ENCODE measurements at places on chromosomes 4 and X. TPM values are rescaled to one million over a fixed set of nuclear protein-coding genes. Genes with fewer than 3 reads are reported as not detected.
A peak's percentile ranks its signal among the peaks of the same experiment; 100 is the strongest.

DNA sequence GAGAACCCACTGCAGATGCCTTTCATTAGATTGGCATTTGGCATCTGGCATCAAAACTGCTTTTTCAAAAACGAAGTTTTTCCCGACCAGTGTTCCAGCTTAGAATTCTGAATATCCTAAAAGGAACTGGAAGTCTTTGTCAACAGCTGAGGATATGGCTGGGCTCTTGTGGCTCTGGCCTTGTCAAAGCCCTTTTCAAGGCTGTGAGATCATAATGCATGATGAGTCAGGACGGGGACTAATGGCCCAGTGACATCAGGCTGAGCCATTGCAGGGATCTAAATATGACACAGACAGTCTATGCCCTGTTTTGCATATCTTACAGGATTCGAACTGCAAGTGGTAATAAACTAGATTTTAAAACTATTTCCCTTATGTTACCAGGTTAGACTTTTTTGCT is 306.4 kb downstream of the PTTG2 start:
- no peak for DNase-seq
- H3K27ac ChIP-seq: no peak overlapping the region
- H3K4me3 ChIP-seq: no peak overlapping the region
- H3K36me3 ChIP-seq: no peaks in the 10 kb centered on the region
- H3K27me3 ChIP-seq: no peaks in the 10 kb centered on the region

GRCh38 chr4:4640692-4641091 is 98.8 kb upstream of the STX18 start:
- no peak for DNase-seq
- H3K4me3 ChIP-seq: no peak overlapping the region
- H3K27ac ChIP-seq: no peak overlapping the region
- no peaks in the 10 kb centered on the region for H3K36me3 ChIP-seq

- no peak overlapping the region for H3K27ac ChIP-seq
- no peaks in the 10 kb centered on the region for H3K27me3 ChIP-seq
- H3K36me3 ChIP-seq: no peaks in the 10 kb centered on the region
- H3K4me1 ChIP-seq: no peaks in the 10 kb centered on the region
- no peak overlapping the region for H3K4me3 ChIP-seq
Measured at GRCh38 chr4:126937846-126938422, 694.8 kb upstream of the INTU start.

GRCh38 chrX:53262918-53263394 is 18.4 kb downstream of the IQSEC2 start:
- no peak overlapping the region for H3K4me3 ChIP-seq
- DNase-seq: no peak
- no peak overlapping the region for H3K27ac ChIP-seq
- H3K36me3 ChIP-seq: no peaks in the 10 kb centered on the region
- H3K27me3 ChIP-seq: no peaks in the 10 kb centered on the region
- no peaks in the 10 kb centered on the region for H3K4me1 ChIP-seq

- DNase-seq: no peak
- no peak overlapping the region for H3K27ac ChIP-seq
- H3K27me3 ChIP-seq: no peaks in the 10 kb centered on the region
Measured at GRCh38 chrX:99242001-99242400, 1168.1 kb downstream of the PCDH19 start.

- H3K27ac ChIP-seq: no peak overlapping the region
- H3K4me1 ChIP-seq: no peaks in the 10 kb centered on the region
- no peak overlapping the region for H3K4me3 ChIP-seq
Measured at GRCh38 chrX:57583477-57583876, 8.3 kb upstream of the ZXDB start.

DNA sequence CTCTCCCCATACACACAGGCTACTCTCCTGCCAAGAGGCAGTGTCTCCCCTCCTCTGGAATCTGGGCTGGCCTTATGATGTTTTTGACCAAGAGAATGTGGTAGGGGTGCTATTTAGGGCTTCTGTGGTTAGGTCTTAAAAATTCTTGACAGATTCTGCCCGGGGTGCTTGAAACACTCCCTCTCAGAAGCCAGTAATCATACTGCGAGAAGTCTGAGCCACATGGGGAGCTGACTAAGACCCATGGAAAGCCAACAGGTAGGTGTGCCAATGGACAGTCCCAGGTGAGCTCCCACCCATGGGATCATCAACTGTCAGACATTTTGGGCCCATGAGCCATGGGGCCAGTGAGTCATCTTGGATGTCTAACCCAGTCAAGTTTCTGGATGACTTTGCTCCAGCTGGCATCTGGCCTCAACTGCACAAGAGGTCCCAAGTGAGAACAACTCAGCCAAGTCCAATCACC is 315.7 kb downstream of the FBXW7 start:
- H3K27ac ChIP-seq: no peak overlapping the region
- DNase-seq: no peak
- H3K27me3 ChIP-seq: no peaks in the 10 kb centered on the region
- H3K4me3 ChIP-seq: no peak overlapping the region
- H3K4me1 ChIP-seq: peaks cover 28% of the 10 kb centered on the region
- no peaks in the 10 kb centered on the region for H3K36me3 ChIP-seq

DNA sequence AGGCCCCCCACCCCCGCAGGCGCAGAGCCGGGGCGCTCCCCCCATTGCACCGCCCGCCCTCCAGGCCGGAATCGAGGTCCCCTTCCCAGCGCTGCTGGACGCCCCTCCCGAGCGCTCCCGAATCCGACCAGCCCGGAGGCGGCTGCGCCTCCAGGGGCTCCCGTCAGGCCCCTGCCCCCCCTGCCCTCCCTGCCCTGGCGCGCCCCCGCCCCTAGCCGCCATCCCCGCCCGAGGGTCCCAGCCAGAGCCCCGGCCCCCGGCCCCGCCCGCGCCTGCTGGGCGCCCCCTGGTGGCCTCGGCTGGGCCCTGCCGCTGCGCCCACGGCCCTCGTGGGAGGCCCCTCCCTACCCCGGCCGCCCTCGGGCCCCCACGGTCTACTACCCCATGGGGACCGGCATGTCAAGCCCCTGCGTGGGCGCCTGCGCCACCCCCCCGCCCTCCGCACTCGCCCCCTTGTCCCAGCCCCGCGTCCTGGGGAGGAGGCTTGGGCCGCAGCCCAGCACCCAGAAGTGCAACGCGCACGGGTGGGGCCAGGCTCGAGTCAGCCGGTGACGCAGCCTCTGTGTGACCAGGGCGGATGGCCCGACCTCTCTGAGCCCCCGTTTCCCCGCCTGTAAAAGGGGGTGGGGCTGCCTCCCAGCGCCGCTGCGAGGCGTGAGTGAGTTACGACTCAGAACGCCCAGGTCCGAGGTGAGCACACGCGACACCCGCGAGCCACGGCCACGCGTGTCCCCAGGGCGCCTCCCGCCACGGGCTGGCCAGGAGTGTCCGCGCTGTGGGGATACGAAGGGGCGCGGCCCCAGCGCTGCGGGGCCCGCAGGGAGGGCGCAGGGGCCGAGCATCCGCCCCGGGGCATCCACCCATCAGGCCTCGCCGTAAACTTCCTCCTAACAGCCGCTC is 104.9 kb downstream of the FAM53A start:
- no peak for DNase-seq
- H3K4me3 ChIP-seq: peak overlapping the region; percentile 49

GRCh38 chr4:105276361-105277104 is 129.9 kb downstream of the TET2 start:
- no peaks in the 10 kb centered on the region for H3K4me1 ChIP-seq
- H3K4me3 ChIP-seq: no peak overlapping the region
- peaks cover 47% of the 10 kb centered on the region for H3K36me3 ChIP-seq
- no peak overlapping the region for H3K27ac ChIP-seq

GRCh38 chr4:6951880-6952381 is 42.3 kb downstream of the TBC1D14 start:
- H3K36me3 ChIP-seq: peaks cover 4% of the 10 kb centered on the region
- H3K27me3 ChIP-seq: no peaks in the 10 kb centered on the region
- H3K4me1 ChIP-seq: peaks cover 47% of the 10 kb centered on the region
- H3K27ac ChIP-seq: no peak overlapping the region
- no peak for DNase-seq

- H3K4me1 ChIP-seq: peaks cover 9% of the 10 kb centered on the region
- H3K4me3 ChIP-seq: no peak overlapping the region
- no peak overlapping the region for H3K27ac ChIP-seq
- DNase-seq: no peak
- no peaks in the 10 kb centered on the region for H3K27me3 ChIP-seq
- no peaks in the 10 kb centered on the region for H3K36me3 ChIP-seq
Measured at GRCh38 chrX:46628460-46629371, 55.2 kb downstream of the CHST7 start.

DNA sequence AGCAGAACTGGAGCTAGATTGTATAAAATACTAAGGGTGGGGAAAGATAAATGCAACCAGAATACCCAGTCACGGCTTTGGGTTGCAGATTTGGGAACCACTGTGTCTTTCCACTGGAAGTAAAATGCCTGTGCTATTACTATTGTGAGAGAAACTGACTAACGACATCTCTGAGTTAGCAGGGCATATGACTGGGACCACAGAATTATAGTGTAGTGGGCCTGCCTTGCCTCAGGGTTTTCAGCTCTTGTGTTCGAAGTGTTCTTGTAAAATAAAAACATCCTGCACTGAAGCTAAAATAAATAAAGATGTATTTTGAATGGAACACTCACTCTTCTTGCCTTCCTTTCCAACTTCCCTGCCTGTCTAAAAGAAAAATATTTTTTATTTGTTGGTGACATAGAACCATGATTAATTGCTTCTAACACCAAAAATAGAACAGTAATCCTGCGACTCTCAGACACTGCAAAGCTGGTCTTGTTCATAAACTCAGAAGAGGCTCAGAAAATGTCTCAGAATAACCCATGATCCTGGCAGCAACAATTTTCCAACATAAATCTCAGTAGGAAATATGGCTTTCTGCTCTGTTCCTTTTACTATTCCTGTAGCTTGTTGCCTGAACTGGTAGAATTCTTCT is 104.2 kb downstream of the FAM47B start:
- H3K27ac ChIP-seq: no peak overlapping the region
- peaks cover 4% of the 10 kb centered on the region for H3K4me1 ChIP-seq
- no peak overlapping the region for H3K4me3 ChIP-seq
- H3K27me3 ChIP-seq: no peaks in the 10 kb centered on the region
- H3K36me3 ChIP-seq: no peaks in the 10 kb centered on the region

- H3K27me3 ChIP-seq: no peaks in the 10 kb centered on the region
- no peak for DNase-seq
- H3K4me3 ChIP-seq: no peak overlapping the region
- peaks cover 5% of the 10 kb centered on the region for H3K4me1 ChIP-seq
- H3K36me3 ChIP-seq: no peaks in the 10 kb centered on the region
Measured at GRCh38 chr4:180280726-180281297, 1962.4 kb upstream of the TENM3 start.

GRCh38 chr4:189060104-189060503 is 880.6 kb upstream of the FRG1 start:
- no peak overlapping the region for H3K27ac ChIP-seq
- no peaks in the 10 kb centered on the region for H3K4me1 ChIP-seq
- H3K4me3 ChIP-seq: no peak overlapping the region

GRCh38 chrX:48573690-48574269 is 504 bp upstream of the RBM3 start:
- H3K27ac ChIP-seq: peak overlapping the region; percentile 99
- peaks cover 14% of the 10 kb centered on the region for H3K36me3 ChIP-seq
- no peaks in the 10 kb centered on the region for H3K27me3 ChIP-seq
- no peaks in the 10 kb centered on the region for H3K4me1 ChIP-seq
- DNase-seq: no peak

GRCh38 chrX:13223868-13224567 is 95.8 kb downstream of the ATXN3L start:
- H3K4me3 ChIP-seq: no peak overlapping the region
- DNase-seq: no peak
- no peaks in the 10 kb centered on the region for H3K27me3 ChIP-seq
- H3K36me3 ChIP-seq: no peaks in the 10 kb centered on the region

GRCh38 chr4:36363024-36363423 is 81.6 kb downstream of the DTHD1 start:
- H3K4me1 ChIP-seq: no peaks in the 10 kb centered on the region
- no peaks in the 10 kb centered on the region for H3K27me3 ChIP-seq
- H3K27ac ChIP-seq: no peak overlapping the region
- H3K36me3 ChIP-seq: no peaks in the 10 kb centered on the region
- DNase-seq: no peak

DNA sequence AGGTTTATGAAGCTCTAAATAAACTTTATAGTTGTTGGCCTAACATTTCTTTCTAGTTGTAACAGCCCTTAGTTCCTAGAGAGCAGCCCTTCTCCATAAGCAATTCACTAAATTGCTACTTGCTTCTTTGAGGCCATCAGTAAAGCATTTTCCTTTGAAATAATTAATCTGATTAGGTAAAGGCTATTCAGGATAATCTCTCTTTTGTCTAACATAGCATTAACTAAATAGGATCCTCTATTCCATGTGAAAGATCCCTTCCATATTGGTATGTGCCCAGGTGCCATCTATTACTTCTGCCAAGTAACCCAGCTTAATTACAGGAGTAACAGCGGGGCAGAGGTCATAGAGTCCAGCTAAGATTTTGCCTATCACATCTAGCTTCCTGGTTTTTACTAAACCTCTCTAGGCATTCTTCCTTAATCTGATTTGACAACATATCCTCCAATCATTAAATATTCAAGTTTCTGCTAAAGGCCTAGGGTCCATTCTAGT is 1408.0 kb downstream of the PCDH18 start:
- no peak for DNase-seq
- no peak overlapping the region for H3K27ac ChIP-seq
- H3K36me3 ChIP-seq: no peaks in the 10 kb centered on the region
- no peak overlapping the region for H3K4me3 ChIP-seq
- no peaks in the 10 kb centered on the region for H3K4me1 ChIP-seq
- H3K27me3 ChIP-seq: no peaks in the 10 kb centered on the region

SPANXD gene
- not detected for total RNA-seq

ZNF630 gene
- total RNA-seq: 3.6 TPM

ATP1B4 gene
- total RNA-seq: not detected

TMPRSS11A gene
- 0.81 TPM for total RNA-seq

CCKAR gene
- total RNA-seq: 4.3 TPM

F8 gene
- total RNA-seq: 1.3 TPM

CFAP99 gene
- total RNA-seq: 0.43 TPM

DMRTC1B gene
- total RNA-seq: 1.9 TPM

FANCB gene
- 3.9 TPM for total RNA-seq

Data from type B pancreatic cell (in vitro differentiated cells).